ENCODE measurements at places on chromosomes 12 and 14.

GRCh38 chr14:103122947-103123633 is at the start of gene TNFAIP2:
Gene TNFAIP2 (plus strand): TSS chr14:103123461. CDS start chr14:103126458, 2,997 bp downstream.
- no peak for DNase-seq

GRCh38 chr12:82942521-82942920 is 255.8 kb downstream of the TMTC2 start:
- DNase-seq = no peak

DNA sequence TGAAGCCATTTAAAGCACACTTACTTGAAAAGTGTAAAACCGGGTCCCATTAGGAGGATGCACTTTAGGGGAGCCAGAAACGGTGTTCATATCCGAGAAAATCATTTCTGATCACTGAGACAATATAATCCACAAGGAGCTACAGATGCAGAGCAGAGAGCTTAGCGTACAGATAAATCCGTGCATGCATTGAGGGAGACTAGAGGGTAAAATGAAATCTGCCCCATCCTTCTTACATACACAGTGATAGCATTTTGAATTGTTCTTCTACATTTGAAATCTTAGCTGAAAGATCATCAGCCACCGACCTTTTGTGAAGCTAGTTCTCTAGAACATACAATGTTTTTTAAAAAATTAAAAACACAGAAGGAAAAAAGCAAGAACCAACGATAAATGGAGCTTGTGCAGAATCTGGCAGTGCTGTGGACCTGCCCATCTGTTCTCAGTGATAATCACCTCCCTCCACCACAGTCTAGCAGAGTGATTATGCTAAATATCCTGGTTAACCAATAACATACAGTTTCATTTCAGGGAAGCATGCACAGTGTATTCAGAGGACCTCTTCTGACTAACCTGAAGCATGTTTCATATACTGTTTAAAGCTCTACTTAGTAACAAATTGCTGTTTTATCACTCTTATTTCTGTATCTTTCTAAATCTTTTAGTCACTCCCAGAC is 161.1 kb downstream of the PPFIA2 start:
- DNase-seq = no peak

DNA sequence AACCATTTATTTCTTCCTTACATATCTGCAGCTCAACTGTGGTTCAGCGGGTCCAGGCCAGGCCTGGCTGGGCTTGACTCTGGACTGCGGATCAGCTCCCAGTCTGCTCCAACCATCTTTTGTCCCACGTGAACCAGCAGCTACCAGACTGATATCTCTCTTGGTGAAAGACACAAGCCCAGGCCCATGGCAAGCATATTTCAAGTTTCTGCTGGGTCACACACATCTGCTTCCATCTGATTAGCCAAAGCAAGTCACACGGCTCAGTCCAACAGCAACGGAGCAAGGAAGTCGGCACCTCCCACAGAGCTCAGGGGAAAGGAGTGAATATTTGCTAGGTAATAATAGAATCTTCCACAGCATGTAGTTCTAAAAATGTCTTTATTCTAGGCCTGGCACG is 24.7 kb upstream of the MARK3 start:
- DNase-seq = no peak

- DNase-seq = no peak
Observed at GRCh38 chr12:105946493-105946901, 192.3 kb downstream of the NUAK1 start.

- no peak for DNase-seq
Observed at GRCh38 chr12:108835860-108836634, 21.3 kb downstream of the SSH1 start.

DNA sequence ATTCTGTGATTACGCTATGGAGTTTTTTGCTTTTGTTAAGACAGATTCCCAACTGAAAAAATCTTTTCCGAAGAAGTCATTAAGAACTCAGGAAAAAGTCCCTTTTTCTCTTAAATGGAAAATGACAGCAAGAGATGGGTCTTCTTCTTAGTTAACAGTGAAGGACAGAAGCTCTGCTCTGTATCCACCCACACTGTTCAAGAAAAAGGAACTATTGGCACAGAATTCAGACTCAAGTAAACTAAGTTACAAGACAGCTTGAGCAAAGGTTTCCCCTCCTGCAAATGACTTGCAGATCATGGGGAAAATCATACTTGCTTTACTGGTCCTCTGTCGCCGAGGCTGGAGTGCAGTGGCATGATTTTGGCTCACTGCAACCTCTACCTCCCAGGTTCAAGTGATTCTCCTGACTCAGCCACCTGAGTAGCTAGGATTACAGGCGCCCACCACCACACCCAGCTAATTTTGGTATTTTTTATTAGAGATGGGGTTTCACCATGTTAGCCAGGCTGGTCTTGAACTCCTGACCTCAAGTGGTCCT is 137.1 kb upstream of the AEBP2 start:
- DNase-seq = no peak

DNA sequence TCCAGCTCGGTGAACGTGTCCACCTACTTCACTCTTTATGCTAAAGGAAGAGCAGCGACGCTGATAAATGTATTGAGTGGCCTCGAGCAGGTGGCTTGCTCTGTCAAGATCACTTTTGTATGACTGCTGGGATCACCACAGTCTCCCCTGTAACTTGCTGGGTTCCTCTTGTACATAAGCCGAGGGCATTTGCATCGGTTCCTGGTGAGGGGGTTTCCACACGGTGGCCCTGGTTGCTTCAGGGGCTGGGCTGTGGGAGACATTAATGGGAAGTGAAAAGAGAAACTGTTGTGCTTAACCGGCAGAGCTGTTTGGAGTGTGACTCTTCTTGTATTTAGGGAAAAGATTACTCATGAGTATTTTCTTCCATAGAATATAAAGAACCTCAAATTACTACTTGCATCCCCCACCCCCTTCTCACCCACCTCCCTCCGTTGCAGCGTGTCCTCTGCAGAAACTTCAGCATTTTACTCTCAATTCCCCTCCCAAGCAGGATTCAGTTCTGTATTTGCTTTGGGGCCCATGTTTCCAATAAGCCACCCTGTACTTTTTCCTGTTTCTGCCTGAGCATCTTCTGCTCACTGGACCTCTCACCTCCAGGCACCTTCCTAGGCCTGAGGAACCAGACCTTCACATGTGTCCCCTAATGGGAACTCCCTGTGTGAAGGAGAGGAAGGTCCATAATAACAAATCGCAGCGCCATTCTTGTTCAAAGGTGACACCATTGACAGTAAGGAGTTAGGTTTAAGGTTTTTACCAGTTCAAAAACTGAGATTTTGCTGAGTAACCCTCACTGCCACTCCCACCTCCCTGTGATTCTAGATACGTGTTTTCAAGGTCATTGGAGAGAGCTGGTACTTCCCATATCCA is 187.0 kb downstream of the ETV6 start:
- no peak for DNase-seq

DNA sequence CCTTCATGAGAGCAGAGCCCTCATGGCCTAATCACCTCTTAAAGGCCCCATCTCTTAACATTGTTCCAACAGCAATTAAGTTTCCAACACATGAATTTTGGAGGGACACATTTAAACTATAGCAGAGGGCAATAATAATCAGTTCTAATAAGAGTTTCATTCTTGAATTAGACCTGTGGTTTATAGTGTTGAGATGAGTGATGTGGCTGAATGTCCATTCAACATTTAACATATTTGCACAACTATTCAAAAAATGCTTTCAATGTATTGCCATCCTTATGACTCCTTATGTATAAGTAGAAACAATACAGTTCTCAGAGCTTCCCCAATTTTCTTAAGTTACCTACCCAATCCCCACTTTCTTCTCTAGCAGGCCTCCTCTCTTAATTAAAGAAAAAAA is 21.5 kb downstream of the KLHL28 start:
- DNase-seq = no peak

DNA sequence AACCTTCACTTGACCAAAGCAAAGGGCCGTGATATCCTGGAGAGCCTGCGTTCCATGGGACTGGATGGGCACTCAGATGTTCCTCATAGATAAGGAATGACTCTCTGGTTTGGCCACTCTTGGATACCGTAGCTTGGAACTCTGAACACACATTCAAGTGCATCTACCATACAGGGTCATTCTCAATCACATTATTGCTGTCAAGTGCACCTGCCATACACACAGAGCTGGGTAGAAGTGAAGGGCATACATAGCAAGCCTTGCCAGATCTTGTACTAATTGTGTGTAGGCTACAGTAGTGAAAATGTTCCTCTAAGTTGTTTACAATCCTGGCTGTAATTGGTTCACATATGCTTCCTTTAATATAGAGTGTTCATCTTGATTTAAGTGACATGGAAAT is 58.3 kb downstream of the PELI2 start:
- no peak for DNase-seq

- DNase-seq = no peak
Observed at GRCh38 chr12:4120316-4120917, 153.1 kb upstream of the CCND2 start.

GRCh38 chr14:99479160-99479905 is 1.3 kb downstream of the SETD3 start:
- no peak for DNase-seq

GRCh38 chr14:91396959-91397815 is 20.4 kb downstream of the CCDC88C start:
- no peak for DNase-seq

- DNase-seq = no peak
Observed at GRCh38 chr14:85921241-85921640, 391.3 kb downstream of the FLRT2 start.

GRCh38 chr14:24052656-24053547 is 1.1 kb downstream of the CARMIL3 start:
- DNase-seq = no peak

DNA sequence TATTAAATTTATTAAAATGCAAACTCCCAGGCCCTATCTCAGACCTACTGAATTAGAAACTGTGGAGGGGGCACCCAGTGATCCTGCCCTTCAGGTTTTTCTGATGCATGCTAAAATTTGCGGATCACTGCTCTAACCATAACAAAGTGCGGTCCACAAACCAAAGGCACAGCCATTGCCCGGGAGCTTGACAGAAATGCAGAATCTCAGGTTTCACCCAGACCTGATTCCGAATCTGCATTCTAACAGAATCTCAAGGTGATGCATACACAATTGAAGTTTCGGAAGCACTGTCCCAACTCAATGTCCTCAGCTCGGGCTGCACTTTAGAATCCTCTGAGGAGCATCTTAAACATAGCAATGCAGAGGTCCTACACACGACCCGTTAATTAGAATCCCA is 46.0 kb downstream of the ZFYVE1 start:
- DNase-seq = no peak

DNA sequence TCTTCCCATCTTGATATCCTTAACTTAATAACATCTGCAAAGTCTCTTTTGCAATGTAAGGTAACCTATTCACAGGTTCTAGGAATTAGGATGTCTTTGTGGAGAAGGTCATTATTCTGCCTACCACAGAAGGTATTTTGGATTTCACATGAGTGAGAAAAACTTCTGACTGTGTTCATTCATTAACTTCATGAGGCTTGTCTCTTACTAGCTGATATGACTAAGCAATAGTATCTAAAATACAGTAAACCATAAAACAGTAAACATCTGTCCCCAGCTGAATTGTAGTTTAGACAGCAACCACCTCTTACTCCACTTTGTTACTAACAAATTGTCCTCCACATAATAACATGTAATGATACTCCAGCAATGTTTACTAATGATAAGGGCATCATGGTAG is 198.1 kb downstream of the SEC23A start:
- no peak for DNase-seq

- no peak for DNase-seq
Observed at GRCh38 chr12:120067901-120068300, 48.7 kb downstream of the RAB35 start.

DNA sequence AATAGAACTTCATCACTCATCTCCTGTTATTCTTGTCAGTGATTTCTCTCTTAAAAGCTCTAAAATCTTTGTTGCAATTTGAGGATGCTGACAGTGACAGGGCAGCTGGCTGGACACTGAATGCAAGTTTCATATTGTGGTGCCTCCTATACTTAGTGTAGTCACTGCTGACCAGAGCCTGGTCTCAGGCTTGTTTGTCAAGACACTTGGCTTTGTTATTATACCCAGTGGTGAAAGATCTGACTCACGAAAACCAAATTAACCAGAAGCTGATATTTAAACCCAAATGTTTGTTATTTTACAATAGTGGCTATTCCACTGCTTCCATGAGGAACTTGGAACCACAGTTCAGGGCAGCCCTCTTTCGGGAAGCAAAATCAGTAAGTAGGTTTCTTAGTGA is 42.8 kb downstream of the RPGRIP1 start:
- no peak for DNase-seq

- DNase-seq = no peak
Observed at GRCh38 chr12:10551375-10551774, 45.7 kb downstream of the EIF2S3B start.

All from stimulated activated CD4-positive, alpha-beta T cell treated with anti-CD3 and anti-CD28 coated beads, Interleukin-1b, Interleukin-23, amount 100 ng/mL, for 1 hour (primary cell).